Hematopoietic multipotent progenitor cell (in vitro differentiated cells): ENCODE measurements at places on chromosomes 3 and 15.

GRCh38 chr3:142243134-142243533 lies 17.7 kb upstream of the GK5 start:
- DNase-seq, result no peak

DNA sequence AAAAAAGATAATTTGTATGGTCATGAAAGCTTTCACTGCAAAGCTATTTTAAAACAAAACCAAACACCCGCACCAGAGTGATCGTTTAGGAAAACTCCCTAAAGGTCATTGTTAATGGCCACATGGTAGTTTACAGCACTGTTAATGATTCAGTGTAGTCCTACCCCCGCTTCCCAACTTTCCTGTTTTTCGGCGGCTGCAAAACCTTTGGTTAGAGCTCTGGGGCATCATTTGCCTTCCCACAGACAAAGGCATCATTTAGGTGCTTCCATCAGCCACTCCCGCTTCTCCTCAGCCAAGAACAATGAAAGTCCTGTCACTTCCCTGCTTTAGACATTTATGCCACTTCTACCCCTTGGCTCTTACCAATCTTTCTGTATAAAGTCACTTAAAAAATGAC lies 10.6 kb downstream of the MELTF start:
- no peak for DNase-seq

GRCh38 chr3:8210882-8211341 lies 290.7 kb upstream of the LMCD1 start:
- DNase-seq, result no peak

DNA sequence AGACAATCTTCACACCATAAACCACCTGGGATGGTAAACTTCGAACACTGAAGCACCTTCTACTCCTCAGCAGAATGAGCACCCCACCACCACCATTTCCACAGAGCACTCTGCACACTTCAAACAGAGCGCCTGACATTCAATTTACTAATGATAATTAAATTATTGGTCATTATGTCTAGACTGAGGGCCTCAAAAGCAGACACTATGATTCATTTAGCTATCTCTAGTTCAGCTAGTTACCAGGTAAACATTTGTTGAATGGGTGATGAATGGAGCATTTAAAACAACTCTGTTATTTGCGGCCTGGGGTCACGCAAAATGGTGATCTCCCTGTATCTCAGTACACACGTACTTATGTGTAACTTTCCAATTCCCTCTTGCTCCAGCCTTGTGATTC lies 40.9 kb downstream of the ACAP2 start:
- DNase-seq, result no peak
